Endothelial cell (in vitro differentiated cells): ENCODE measurements at places on chromosomes 3 and 15. TPM values are rescaled to one million over a fixed set of nuclear protein-coding genes. Genes with fewer than 3 reads are reported as not detected.

- H3K4me3 ChIP-seq: no peak overlapping the region
- H3K4me1 ChIP-seq: peaks cover 24% of the 10 kb centered on the region
- H3K27me3 ChIP-seq: peaks cover 1% of the 10 kb centered on the region
- H3K36me3 ChIP-seq: no peaks in the 10 kb centered on the region
- no peak for DNase-seq
Observed at GRCh38 chr3:64505419-64505818, 182.4 kb downstream of the ADAMTS9 start.

GRCh38 chr3:54982807-54983206 lies 54.9 kb upstream of the LRTM1 start:
- peaks cover 14% of the 10 kb centered on the region for H3K4me1 ChIP-seq
- H3K36me3 ChIP-seq: no peaks in the 10 kb centered on the region
- no peak for DNase-seq
- H3K27me3 ChIP-seq: no peaks in the 10 kb centered on the region
- no peak overlapping the region for H3K27ac ChIP-seq
- H3K4me3 ChIP-seq: no peak overlapping the region

DNA sequence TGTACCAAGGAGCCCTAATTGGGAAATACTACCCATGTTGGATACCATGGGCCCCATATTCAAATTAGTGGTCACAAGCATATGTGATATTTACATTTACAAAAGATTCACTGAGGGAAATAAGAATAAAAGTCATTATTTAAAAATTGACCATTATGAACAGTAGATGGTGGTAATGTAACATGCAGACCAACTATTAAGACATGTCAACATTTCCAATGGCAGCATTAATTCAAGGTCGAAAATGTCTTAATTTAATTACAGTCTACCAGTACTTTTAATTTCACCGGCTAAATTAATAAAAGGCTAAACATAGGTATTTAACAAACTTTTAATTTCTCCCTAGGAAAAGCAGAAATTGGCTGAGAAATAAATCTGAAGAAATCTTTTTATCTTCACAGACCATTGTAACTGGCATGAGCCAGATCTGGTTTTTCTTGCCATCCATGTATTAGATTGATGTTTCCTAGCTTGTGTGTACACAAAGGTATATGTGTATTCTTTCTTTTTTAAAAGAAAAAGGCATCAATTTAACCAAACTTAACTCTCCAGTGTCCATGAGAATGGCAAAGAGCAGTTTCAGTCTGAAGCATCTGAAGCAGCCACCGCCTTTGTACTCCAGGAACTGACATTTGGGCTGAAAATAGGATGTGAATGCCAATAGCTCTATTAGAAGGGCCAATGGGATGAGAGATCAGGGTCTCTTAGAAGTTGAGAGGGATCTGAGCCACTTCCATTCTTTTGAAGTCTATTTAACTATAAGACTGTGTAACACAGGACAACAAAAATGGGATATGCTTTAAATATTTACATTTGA lies 26.6 kb downstream of the NEK11 start:
- peaks cover 4% of the 10 kb centered on the region for H3K4me1 ChIP-seq
- DNase-seq: no peak
- H3K27ac ChIP-seq: no peak overlapping the region
- H3K4me3 ChIP-seq: no peak overlapping the region

GRCh38 chr3:158718490-158719170 lies 13.6 kb downstream of the RARRES1 start:
- H3K36me3 ChIP-seq: peaks cover 20% of the 10 kb centered on the region
- no peak for DNase-seq
- H3K27ac ChIP-seq: no peak overlapping the region
- H3K4me1 ChIP-seq: peaks cover 63% of the 10 kb centered on the region

DNA sequence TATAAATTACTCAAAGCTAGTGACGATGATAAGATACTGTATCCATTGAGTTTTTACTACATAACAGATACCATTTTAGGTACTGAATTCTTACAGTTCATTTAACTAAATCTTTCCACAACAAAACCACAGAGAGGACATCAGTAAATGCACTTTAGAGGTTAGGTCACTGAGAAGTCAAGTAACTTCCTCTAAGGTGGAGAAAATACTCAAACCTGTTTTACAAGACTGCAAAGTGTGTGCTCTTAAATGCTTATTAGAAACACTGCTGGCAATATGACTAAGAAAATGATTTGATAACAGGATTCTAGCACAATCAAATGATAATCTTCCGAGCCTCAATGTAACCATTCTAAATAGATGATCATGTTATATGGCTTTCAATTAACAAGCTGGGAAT lies 99.4 kb downstream of the UBE3A start:
- DNase-seq: no peak
- no peak overlapping the region for H3K27ac ChIP-seq

DNA sequence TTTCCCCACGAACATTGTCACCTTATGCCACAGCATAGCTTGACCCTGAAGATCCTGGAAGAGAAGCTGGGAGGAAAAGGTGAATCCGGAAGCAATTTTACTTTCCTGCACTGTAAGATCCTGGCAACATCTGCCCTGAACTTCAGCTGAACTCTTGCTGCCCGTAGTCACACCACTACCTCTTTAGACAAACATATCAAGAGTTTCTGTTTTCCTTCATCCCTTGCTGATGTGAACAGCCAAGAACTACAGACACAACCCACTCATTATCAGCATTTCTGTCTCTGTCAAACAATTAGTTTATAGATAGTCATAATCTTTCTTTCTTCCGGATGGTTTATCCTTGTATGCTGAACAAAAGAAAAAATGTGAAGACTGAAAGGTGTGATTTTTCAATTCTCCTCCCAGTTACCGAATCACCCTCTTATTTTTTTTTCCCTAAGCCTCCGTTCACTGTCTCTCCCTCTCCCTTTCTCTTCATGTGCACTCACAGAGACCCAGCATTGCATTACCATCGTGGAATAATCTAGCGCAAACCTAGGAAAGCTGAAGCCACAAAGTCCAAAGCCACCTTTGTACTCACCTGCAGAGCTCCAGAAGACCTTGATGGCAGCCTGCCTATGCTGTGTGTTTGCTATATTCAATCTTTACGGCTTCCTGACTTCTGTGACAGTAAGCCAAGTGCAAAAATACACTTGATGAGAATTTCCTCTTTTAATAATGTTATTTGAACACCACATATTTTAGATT lies 229.2 kb downstream of the CDIN1 start:
- H3K27me3 ChIP-seq: no peaks in the 10 kb centered on the region
- DNase-seq: no peak
- H3K4me1 ChIP-seq: peaks cover 21% of the 10 kb centered on the region
- H3K4me3 ChIP-seq: no peak overlapping the region

GRCh38 chr15:42102646-42103235 lies 8.4 kb upstream of the PLA2G4D start:
- H3K27ac ChIP-seq: no peak overlapping the region
- H3K4me1 ChIP-seq: peaks cover 17% of the 10 kb centered on the region
- no peaks in the 10 kb centered on the region for H3K27me3 ChIP-seq
- H3K36me3 ChIP-seq: no peaks in the 10 kb centered on the region

DNA sequence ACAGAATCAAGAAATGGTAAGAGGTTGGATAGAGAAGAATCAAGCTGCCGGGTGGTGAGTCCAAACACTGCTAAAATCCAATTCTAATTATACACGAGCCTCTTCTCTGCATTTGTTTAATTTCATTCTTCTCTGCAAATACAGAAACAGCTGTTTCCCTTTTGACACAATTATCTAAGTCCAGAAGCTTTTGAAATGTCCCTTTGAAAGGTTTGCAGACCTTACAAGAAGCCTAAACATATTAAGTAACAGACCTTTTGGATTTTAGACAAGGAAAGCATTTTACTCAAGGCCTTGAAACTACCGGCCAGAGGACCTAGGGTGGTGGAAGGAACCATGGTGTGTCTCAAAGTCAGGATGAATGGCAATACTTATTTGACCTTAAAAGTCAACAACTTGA lies 403.8 kb upstream of the ADAMTS9 start:
- H3K4me1 ChIP-seq: no peaks in the 10 kb centered on the region
- no peak overlapping the region for H3K27ac ChIP-seq
- DNase-seq: no peak
- H3K4me3 ChIP-seq: no peak overlapping the region

GRCh38 chr15:66982816-66983215 lies 82.6 kb upstream of the SMAD3 start:
- DNase-seq: no peak
- H3K4me1 ChIP-seq: no peaks in the 10 kb centered on the region
- H3K36me3 ChIP-seq: no peaks in the 10 kb centered on the region

- no peak overlapping the region for H3K27ac ChIP-seq
- H3K36me3 ChIP-seq: no peaks in the 10 kb centered on the region
- H3K27me3 ChIP-seq: no peaks in the 10 kb centered on the region
- peaks cover 10% of the 10 kb centered on the region for H3K4me1 ChIP-seq
Observed at GRCh38 chr15:33209575-33210481, 15.3 kb upstream of the FMN1 start.

DNA sequence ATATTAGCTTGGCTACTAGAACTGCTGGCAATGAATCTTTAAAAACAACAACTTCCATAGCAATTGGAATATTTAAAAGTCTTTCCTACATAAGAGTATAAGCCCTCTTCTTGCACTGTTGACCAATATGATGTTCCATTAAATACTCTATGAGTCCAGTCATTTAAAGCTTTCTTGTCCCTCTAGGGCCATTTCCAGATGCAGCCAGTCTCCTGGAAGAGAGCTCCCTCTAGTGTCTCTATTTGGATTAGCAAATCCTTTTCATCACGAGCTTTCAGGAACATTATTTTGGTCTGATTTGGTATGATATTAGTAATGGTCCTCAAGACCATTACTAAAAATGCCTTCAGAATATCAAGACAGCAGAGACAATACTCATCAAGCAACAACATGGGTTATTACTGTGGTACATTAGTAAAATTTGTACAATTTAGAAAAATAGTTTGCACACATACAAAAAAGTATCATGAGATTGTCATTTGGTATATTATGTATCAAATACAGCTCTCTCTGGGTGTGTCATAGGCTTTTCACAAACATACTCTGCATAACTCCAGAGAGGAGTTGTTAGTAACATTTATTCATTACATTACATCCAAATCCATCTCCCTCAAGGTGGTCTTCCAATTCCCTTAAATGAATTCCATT lies 101.3 kb downstream of the DPH6 start:
- no peaks in the 10 kb centered on the region for H3K36me3 ChIP-seq
- DNase-seq: peak; percentile 15
- H3K27ac ChIP-seq: no peak overlapping the region
- H3K27me3 ChIP-seq: peaks cover 1% of the 10 kb centered on the region
- H3K4me3 ChIP-seq: no peak overlapping the region

DNA sequence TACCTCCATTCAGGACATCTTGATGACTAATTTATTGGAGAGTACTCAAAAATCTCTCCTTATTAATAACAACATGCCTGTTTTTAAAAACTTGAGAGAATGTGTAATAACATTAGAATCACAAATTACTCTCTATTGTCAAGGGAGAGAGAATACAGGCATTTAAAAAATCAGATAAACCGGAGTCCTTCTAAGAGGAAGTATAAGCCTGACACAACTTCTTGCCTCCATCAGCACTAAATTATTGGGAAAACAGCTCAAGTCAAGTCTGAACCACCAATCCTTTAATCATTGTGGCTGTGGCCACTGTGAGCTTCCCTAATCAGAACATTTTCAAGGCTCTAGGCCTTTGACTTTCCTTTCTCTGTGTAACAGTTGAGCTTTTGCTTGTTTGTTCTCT lies 38.0 kb downstream of the SSR3 start:
- no peaks in the 10 kb centered on the region for H3K4me1 ChIP-seq
- no peaks in the 10 kb centered on the region for H3K36me3 ChIP-seq
- no peak overlapping the region for H3K27ac ChIP-seq
- peaks cover 2% of the 10 kb centered on the region for H3K27me3 ChIP-seq
- H3K4me3 ChIP-seq: no peak overlapping the region

The CIDEC gene
- not detected for total RNA-seq

The APBA2 gene
- total RNA-seq: 33.1 TPM

The VPS39 gene
- 66.2 TPM for total RNA-seq

The MEIS2 gene
- 13.0 TPM for total RNA-seq

The ANKRD63 gene
- total RNA-seq: not detected

The KNL1 gene
- total RNA-seq: 9.5 TPM

The C3orf22 gene
- not detected for total RNA-seq

The STAC gene
- total RNA-seq: 0.18 TPM
